Common myeloid progenitor, CD34-positive (primary cell): ENCODE measurements at places on chromosomes 13 and 19.

- H3K36me3 ChIP-seq: peaks cover 77% of the 10 kb centered on the region
- H3K27me3 ChIP-seq: no peaks in the 10 kb centered on the region
- no peaks in the 10 kb centered on the region for H3K4me1 ChIP-seq
- no peak overlapping the region for H3K27ac ChIP-seq
- DNase-seq: no peak
Measured at GRCh38 chr19:42054205-42054604, 15.8 kb downstream of the GRIK5 start.

DNA sequence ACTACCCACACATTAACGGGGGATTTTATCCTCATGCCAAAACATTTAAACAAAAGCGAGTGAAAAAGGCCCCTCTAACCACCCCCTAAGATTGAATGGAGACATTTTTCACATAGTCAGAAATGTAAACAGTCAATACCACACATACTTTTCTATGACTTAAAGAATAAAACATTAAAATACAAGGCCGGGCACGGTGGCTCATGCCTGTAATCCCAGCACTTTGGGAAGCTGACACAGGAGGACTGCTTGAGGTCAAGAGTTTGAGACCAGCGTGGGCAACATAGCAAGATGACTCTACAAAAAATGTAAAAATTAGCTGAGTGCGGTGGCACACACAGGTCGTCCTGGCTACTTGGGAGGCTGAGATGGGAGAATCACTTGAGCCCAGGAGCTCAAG is 47.3 kb downstream of the MPHOSPH8 start:
- no peak overlapping the region for H3K27ac ChIP-seq
- no peak for DNase-seq
- H3K36me3 ChIP-seq: peaks cover 6% of the 10 kb centered on the region
- H3K4me1 ChIP-seq: peaks cover 15% of the 10 kb centered on the region

DNA sequence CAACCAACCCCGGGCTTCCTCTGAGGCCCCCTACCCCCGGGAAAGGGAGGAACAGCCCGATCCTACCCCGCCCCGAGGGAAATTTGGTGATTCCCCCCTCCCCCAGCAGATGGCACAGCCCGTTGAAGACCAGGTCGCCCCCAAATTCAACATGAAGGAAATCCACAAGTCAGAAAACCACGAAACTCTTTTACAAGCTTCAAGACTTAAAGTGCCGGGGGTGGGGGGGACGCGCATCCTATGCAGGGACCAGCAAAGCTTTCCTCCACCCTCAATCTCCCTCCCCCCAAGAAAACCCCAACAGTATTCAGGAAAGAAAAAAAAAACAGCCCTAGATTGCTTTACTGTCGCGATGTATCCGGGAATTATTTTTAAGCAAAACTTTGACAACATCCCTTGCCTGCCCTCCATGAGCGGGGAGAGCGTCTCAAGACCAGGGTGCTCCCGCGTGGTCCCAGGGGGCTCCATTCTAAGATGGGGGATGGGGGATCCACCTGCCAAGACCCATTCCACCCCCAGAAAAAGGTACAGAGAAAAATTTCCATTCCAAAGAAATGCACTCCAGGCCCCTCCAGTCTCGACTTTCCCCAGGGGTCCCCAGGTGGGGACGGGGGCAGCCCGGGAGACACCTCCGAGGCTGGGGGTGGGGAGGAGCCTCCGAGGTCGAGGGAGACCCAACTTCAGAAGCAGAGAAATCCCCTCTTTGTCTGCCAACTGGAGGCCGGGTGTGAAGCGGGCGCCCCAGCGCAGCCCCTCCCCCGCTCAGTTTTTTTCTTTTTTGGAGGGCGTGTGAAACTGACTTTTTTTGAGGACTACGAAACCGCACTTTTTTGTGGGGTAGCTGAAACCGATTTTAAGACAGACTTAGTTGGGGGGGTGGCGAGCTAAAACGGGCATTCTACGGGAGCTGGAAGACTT is 1.5 kb downstream of the TCF3 start:
- peak overlapping the region; percentile 82 for H3K4me3 ChIP-seq
- DNase-seq: peak; percentile 87
- H3K4me1 ChIP-seq: peaks cover 21% of the 10 kb centered on the region
- peaks cover 39% of the 10 kb centered on the region for H3K36me3 ChIP-seq
- H3K27ac ChIP-seq: peak overlapping the region; percentile 66

- H3K27ac ChIP-seq: no peak overlapping the region
- no peaks in the 10 kb centered on the region for H3K27me3 ChIP-seq
- no peaks in the 10 kb centered on the region for H3K36me3 ChIP-seq
- no peaks in the 10 kb centered on the region for H3K4me1 ChIP-seq
Measured at GRCh38 chr19:778910-779653, 18.2 kb upstream of the PTBP1 start.

DNA sequence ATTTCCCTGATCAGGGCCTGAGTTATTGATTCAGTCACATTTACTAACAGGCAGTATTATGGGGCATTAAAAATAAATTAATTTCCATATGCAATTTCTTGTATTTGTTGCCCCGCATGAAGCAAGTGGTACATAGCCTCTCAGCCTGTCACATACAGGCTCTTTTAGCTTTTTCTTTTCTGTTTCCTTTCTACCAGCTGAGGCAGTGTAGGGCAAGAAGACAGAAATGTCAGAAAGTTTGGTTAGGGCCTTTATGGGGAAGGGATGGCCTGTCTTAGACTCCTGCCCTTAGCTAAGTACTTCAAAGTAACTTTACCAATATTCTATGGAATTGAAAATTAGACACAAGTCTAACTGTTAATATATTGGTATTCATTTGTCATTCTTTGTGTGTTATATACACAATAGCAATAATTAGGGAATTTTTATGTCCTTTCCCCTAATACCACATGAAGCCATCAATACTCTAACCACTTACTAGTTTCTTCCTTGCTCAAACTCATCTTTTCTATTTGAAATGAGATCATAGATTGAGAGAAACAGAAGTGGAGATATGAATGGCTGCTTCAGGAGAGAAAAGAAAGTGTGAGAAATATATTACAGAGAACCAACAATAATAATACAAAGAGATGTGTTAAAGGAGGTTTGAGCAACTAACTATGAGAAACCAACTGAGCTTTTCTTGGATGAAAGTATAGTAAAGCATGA is 669.6 kb downstream of the PCDH17 start:
- H3K27me3 ChIP-seq: no peaks in the 10 kb centered on the region
- DNase-seq: no peak
- no peaks in the 10 kb centered on the region for H3K36me3 ChIP-seq
- H3K27ac ChIP-seq: no peak overlapping the region
- no peak overlapping the region for H3K4me3 ChIP-seq
- no peaks in the 10 kb centered on the region for H3K4me1 ChIP-seq

- H3K27ac ChIP-seq: no peak overlapping the region
- no peaks in the 10 kb centered on the region for H3K4me1 ChIP-seq
- no peaks in the 10 kb centered on the region for H3K27me3 ChIP-seq
- no peak overlapping the region for H3K4me3 ChIP-seq
Measured at GRCh38 chr19:56383826-56384605, 9.3 kb downstream of the ZNF582 start.

- peaks cover 3% of the 10 kb centered on the region for H3K4me1 ChIP-seq
- no peak for DNase-seq
- no peak overlapping the region for H3K27ac ChIP-seq
- no peak overlapping the region for H3K4me3 ChIP-seq
- peaks cover 37% of the 10 kb centered on the region for H3K36me3 ChIP-seq
- H3K27me3 ChIP-seq: no peaks in the 10 kb centered on the region
Measured at GRCh38 chr19:48175578-48175977, 5.1 kb downstream of the ZSWIM9 start.

DNA sequence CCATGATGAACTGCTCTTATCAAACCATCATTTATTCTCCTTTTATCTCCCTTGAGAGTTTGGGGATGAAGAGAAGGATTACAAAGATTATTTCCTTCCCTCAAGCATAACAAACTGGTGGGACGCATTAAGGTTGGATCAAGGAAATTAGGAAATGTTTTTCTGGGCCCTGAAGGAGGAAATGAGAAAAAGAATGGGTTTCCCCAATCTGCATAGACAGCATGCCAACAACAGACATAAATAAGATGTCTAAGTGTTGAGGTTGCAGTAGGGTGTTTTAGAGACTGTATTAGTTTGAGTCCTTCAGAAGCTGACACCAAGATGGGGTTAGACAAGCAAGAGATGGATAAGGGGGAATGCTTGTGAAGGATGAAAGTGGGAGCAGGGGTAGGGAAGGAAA is 7.3 kb downstream of the EPSTI1 start:
- H3K4me1 ChIP-seq: peaks cover 3% of the 10 kb centered on the region
- no peak overlapping the region for H3K4me3 ChIP-seq
- no peaks in the 10 kb centered on the region for H3K27me3 ChIP-seq
- no peak overlapping the region for H3K27ac ChIP-seq
- no peak for DNase-seq
